ENCODE measurements at places on chromosomes 7 and 10. TPM values are rescaled to one million over a fixed set of nuclear protein-coding genes. Genes with fewer than 3 reads are reported as not detected.

OR2A12 gene
- total RNA-seq, result not detected

ALKBH4 gene
- 49.2 TPM for total RNA-seq

VPS37D gene
- total RNA-seq, result 4.5 TPM

C10orf105 gene
- not detected for total RNA-seq

FAM131B gene
- total RNA-seq, result not detected
